ENCODE measurements at places on chromosomes 13 and 19.

- DNase-seq, result peak; percentile 70
These were observed 44.8 kb upstream of the ALOX5AP start for GRCh38 chr13:30690282-30691188.

GRCh38 chr19:17081672-17082630 is 6.4 kb downstream of the MYO9B start:
- DNase-seq, result no peak

DNA sequence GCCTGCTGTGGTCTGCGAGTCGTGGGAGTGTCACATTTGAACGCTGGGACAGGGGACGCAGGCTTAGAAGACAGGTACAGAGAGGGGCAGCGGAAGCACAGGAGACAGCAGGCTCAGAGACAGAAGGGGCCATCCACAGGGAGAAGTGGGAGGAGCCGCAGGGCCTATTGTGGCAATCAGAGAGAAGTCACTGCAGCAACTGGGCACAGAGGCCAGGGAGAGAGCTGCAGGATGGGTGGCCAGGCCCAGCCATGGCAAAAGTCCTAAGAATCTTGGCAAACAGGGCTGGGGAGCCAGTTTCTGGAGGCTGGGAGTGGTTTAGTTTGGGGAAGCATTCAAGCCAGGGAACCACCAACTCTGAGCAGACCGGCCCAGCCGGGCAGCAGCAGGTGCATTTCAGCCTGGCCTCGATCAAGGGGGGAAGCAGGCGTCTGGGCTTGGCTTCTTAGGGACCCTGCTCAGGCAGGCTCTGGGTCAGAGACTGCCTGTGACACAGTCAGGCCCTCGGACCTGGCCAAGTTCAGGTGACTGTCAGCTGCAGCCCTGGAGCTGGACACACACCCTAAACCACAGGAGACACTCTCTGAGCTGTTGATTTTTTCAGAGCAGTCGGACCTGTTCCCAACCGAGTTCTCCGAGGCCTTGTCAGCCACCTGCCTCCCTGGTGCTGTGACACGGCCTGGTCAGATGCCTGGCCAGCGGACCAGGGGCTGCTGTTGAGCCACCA is 11.8 kb downstream of the SH3GL1 start:
- DNase-seq, result no peak

- DNase-seq, result no peak
These were observed 35.0 kb upstream of the MATK start for GRCh38 chr19:3821156-3821555.

- DNase-seq, result no peak
These were observed 94.3 kb downstream of the FAM216B start for GRCh38 chr13:42875475-42876269.

GRCh38 chr13:98050041-98050466 is 92.8 kb upstream of the FARP1 start:
- DNase-seq, result no peak

- no peak for DNase-seq
These were observed 2.7 kb upstream of the INAFM1 start for GRCh38 chr19:47271949-47272348.

DNA sequence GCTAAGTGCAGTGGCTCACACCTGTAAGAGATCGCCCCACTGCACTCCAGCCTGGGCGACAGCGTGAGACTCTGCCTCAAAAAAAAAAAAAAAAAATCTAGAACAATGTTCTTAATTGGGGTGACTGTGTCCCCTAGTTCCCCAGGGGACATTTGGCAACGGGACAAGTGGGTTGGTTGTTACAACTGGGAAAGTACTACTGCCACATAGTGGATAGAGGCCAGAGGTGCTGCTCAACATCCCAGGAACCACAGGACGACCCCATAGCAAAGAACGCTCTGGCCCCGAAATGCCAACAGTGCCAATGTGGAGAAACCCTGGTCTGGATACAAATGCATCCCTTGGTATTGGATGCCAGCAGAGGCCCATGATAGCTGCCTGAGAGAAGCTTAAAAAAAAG is 11.8 kb downstream of the NLRP12 start:
- no peak for DNase-seq

DNA sequence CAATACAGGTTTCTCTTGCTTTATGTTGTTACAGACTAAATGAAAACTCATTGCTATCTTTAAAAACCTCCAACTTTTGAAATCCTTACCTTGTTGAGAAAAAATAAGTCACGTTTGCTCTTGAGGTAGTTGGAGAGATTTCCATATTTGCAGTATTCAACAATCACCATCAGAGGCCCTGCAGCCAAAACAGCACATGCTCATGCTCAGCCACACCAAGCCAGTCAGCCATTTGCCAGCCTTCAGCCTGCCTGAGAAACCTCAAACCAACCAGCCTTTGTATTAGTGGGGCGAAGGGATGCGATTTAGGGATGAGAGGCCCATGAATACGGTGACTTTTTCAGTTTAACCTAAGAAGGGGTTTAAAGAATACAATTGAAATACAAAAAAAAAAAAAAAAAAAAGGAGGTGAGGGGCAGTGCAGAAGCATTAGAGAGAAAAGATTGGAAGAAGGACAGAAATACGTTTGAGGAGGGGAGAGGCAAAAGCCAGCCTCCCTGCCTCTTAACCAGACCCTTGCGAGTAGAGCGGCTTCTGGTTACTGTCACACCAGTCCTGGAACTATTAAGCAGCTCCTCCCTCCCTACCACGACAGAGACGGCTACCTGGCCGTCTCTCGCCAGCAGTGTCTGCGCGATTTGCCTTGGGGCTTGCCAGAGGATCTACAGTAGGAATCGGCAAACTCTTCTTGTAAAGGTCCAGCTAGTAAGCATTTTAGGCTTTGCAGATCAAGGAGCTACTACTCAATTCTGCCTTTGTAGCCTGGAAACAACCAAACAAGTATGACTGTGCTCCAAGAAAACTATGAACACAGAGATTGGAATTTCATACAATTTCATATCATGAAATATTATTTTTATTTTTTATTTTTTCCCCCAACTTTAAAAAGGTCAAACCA is 167.3 kb downstream of the FLT1 start:
- DNase-seq, result no peak

GRCh38 chr19:18297308-18297707 is 15.9 kb upstream of the JUND start:
- DNase-seq, result no peak

GRCh38 chr19:17765069-17765618 is 13.9 kb downstream of the FCHO1 start:
- peak; percentile 73 for DNase-seq

DNA sequence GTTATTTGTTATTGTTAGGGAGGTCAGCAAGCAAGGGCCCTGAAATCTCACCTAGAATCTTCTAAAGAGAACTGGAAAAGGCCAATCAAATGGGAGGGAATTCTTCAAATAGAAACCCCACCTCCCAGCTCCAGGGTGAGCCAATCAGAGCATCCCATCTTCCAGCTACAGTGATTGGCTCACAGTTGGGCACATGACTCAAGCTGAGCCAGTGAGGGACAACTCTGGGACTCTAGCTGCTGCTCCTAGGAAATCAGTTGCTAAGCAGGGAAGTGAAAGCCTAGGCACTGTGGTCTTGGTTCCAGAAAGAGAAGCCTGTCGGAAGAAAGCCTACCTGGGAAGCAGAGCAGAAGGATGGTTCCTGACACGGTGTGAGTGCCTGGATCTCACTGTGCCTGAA is 13.4 kb downstream of the TM6SF2 start:
- no peak for DNase-seq

DNA sequence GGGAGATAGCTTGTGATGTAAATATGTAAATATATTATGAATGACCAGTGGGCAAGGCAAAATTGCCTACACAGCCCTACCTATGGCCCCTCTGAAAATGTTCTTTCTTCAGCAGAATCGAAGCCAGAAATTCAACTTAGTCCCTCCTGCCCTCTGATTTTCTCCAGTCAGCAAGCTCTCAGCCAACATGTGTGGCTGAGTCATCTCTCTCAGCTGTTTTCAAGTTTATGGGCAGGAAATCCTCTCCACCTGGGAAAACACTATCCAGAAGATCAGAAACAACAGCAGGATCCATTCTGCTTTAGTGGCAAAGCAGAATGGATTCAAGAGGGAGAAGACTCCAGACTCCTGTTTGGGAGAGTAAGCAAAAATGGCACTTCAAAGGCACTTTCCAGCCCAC is 8.9 kb upstream of the ZNF527 start:
- DNase-seq, result no peak

DNA sequence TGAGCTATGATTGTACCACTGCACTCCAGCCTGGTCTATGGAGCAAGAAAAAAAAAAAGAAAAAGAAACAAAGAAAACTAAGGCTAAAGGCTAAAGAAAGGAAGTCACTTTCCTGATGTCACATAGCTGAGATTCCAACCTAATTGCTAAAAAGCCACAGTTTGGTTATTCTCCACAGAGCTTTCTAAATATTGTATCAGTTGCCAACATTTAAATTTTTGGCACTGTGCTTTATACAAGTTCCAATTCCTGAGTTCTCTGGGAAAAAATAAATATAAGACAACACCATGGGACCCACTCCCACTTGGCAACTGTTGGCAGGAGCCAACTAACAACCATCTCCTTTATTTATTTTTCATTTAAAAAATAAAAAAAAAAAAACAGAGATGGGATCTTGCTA is 11.2 kb upstream of the LYPD3 start:
- no peak for DNase-seq

DNA sequence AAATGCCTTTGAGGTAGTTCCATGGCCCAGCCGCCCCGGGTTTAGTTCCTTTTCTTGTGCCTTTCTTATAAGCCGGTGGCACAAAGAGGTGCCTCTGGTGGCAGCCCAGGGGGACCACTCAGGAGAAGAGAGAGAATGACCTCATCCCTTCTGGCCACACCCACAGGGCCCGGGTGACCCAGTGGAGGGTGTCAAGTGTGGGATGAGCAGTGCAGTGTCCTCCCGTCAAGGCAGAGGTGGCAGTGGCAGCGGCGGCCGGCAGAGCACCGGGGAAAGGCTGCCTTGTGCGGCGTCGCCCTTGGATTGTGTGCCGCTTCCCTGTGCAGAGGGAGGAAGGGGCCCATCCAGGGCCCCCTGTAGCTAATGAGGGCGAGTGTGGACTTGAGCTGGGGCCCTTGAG is 47.9 kb downstream of the KDM4B start:
- no peak for DNase-seq

GRCh38 chr13:22173610-22174009 is 502.7 kb downstream of the FGF9 start:
- DNase-seq, result no peak

GRCh38 chr19:18489627-18490184 is 32.2 kb downstream of the ELL start:
- no peak for DNase-seq

- no peak for DNase-seq
These were observed 10.8 kb downstream of the LCP1 start for GRCh38 chr13:46171217-46171616.

GRCh38 chr13:111859354-111860230 is 207.4 kb upstream of the SOX1 start:
- no peak for DNase-seq

GRCh38 chr13:47399599-47399998 is 502.7 kb upstream of the HTR2A start:
- DNase-seq, result no peak

GRCh38 chr13:113929628-113930615 is 44.0 kb downstream of the C13orf46 start:
- DNase-seq, result no peak

DNA sequence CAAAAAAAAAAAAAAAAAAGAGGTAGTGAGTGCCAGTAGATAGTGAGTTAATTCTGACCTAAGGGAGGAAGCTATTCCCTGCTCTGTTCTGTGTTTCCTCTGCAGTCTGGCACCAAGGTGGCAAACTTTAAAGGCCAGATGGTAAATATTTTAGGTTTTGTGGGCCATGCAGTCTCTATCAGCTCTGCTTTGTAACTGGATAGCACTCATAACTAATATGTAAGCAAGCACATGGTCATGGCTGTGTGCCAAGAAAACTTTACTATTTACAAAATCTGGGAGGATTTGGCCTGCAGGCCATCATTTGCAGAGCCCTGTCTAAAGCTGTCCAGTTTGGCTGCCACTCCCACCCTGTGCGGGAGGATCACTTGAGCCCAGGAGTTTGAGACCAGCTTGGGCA is 4.3 kb downstream of the PIN1 start:
- DNase-seq, result no peak

DNA sequence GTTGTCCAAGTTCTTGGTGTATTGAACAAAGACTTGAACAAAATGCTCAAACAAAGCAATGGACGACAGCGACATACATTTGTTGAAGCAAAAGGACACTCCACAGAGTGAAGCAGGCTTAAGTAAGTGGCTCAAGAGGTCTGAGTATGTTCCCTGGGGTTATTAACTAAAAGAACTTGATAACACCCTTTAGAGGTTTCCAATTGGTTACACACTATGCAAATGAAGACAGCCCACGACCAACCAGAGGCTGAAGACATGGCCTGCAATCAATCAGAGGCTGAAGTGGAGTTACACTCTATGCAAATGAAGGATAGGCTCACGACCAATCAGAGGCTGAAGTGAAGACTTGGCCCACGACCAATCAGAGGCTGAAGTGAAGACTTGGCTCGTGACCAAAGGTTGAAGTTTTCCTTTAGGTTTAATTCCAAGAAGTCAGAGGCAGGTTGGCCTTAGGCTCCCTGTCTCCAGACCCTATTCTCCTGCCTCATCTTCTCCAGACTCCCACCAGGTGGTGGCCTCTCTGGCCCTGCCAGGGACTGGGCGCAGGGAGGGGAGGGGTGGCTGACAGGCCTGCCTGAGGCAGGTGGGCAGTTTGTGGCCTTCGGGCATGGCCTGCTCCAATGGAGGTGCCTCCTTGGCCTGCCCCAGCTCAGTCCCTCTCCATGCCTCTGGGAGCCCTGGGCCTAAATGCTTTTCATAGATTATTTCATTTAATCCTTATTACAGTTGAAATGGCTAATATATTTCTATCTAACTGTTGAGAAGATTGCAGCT is 38.1 kb downstream of the CCDC169 start:
- DNase-seq, result no peak

DNA sequence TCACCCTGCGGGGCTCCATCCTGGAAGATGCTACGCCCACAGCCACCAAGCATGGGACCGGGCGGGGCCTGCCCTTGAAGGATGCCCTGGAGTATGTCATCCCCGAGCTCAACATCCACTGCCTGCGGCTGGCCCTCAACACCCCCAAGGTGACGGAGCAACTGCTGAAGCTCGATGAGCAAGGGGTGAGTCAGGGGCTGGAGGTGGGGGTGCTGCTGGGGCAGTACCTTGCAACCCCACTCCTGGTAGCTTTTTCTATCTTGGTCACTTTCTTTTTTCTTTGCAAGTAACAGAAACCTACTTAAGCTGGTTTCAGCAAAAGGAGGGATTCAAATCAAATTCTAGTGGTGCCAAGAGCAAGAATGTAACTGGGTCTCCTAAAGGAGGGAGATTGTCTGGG is 124.1 kb downstream of the DPF1 start:
- no peak for DNase-seq

- peak; percentile 86 for DNase-seq
These were observed 26.7 kb upstream of the NANOS3 start for GRCh38 chr19:13849991-13850909.

All from CD4-positive, alpha-beta T cell treated with Interleukin-4 for 1 hour (primary cell).